ENCODE measurements at places on chromosomes 11 and 22. TPM values are rescaled to one million over a fixed set of nuclear protein-coding genes. Genes with fewer than 3 reads are reported as not detected.

DNA sequence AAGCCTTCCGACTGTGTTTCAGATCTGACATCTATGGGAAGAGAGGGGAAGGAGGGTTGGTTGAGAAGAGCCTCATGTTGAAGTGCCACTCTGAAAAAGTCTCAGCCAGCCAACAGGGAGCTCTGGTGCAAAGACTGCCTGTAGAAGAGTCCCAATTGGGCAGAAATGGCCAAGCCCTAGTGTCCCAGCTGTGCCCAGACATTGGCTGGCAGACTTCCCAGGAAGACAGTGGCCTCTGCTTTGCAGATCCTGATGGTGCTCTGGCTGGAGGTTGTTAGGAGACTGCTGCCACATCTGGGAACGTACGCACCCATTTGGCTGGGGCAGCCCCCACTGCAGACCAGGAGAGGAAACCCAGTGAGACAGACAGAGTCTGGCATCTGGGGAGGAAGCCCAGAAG, 3.2 kb upstream of the PLA2G3 start:
- DNase-seq: no peak
- no peaks in the 10 kb centered on the region for H3K4me1 ChIP-seq
- no peak overlapping the region for H3K27ac ChIP-seq
- no peaks in the 10 kb centered on the region for H3K27me3 ChIP-seq
- H3K4me3 ChIP-seq: no peak overlapping the region

- H3K36me3 ChIP-seq: no peaks in the 10 kb centered on the region
- no peaks in the 10 kb centered on the region for H3K27me3 ChIP-seq
- no peak overlapping the region for H3K4me3 ChIP-seq
- no peak for DNase-seq
- no peaks in the 10 kb centered on the region for H3K4me1 ChIP-seq
Measured at GRCh38 chr11:70090961-70091381, 12.9 kb downstream of the ANO1 start.

KCNK4 gene
- total RNA-seq: 0.86 TPM

- no peaks in the 10 kb centered on the region for H3K27me3 ChIP-seq
- no peak overlapping the region for H3K4me3 ChIP-seq
- H3K27ac ChIP-seq: no peak overlapping the region
- H3K36me3 ChIP-seq: no peaks in the 10 kb centered on the region
- no peak for DNase-seq
- H3K4me1 ChIP-seq: peaks cover 8% of the 10 kb centered on the region
Measured at GRCh38 chr11:11965656-11966353, 42.6 kb downstream of the DKK3 start.

GRCh38 chr11:89163686-89164085, 14.0 kb upstream of the TYR start:
- H3K4me1 ChIP-seq: no peaks in the 10 kb centered on the region
- DNase-seq: no peak
- H3K27ac ChIP-seq: no peak overlapping the region

HTR3A gene
- not detected for total RNA-seq

UBQLNL gene
- not detected for total RNA-seq

DNA sequence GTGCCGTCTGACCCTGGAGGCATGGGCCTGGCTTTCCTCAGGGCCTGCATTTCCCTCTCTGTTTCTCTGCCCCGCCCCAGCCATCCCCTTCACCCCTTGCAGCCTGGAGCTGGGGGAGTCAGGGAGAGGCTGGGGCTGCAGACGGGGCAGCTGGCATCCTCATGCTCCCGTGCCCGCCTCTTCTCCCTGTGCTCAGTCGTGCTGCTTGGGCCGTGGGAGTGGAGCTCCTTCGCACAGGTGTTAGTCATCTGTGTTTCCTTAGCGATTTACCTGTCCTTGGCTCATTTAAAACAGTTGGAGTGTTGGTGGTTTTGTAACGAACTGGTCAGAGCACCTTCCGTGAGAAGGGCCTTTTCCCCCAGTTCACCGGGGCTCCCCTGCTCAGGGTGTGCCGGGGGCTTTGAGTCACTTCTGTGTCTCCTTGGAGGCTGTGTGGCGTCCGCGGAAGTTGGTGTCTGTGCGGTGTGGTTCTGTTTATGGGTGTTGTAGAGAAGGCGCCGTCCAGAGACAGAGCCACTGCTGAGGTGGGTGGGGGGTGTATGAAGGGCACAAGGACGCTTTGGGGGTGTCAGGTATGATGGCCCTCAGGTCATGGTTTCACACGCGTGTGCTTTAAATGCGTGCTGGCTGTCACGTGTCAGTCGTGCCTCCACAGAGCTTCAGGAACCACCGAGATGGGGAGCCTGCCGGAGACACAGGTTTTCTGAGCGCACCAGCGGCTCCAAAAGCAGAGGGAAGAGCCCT, 19.5 kb downstream of the BRSK2 start:
- H3K4me1 ChIP-seq: no peaks in the 10 kb centered on the region
- no peaks in the 10 kb centered on the region for H3K36me3 ChIP-seq
- no peak overlapping the region for H3K27ac ChIP-seq
- no peak for DNase-seq
- no peaks in the 10 kb centered on the region for H3K27me3 ChIP-seq

DNA sequence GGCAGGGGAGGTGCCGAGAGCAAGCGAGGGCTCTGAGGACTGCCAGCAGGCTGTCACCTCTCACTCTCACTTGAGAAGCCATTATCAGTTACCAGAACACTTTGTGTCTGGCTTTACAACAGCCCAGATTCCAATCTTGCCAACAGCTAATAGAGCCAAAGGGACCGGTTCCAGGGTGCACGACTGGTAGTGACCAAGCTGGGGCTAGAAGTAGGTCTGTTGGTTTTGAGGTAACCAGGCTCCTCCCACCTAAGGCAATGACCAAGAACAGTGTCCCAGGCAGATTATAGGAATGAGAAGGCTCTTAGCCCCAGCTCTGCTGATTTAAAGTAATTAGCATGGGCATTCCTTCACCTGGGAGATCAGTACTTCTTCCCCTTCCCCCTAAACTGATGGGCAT, 7.2 kb upstream of the IL10RA start:
- H3K4me1 ChIP-seq: peaks cover 72% of the 10 kb centered on the region
- peak overlapping the region; percentile 50 for H3K27ac ChIP-seq
- DNase-seq: no peak
- H3K27me3 ChIP-seq: no peaks in the 10 kb centered on the region
- no peaks in the 10 kb centered on the region for H3K36me3 ChIP-seq

LSP1 gene
- 536 TPM for total RNA-seq

KRTAP5-7 gene
- total RNA-seq: 0.19 TPM

DMC1 gene
- 0.31 TPM for total RNA-seq

INS gene
- total RNA-seq: not detected

H19 gene
- not detected for total RNA-seq

SPI1 gene
- total RNA-seq: 65.4 TPM

ST14 gene
- total RNA-seq: 1.0 TPM

PANX3 gene
- not detected for total RNA-seq

NCF4 gene
- 33.2 TPM for total RNA-seq

GRCh38 chr11:11961399-11962028, 46.9 kb downstream of the DKK3 start:
- no peak overlapping the region for H3K4me3 ChIP-seq
- peaks cover 16% of the 10 kb centered on the region for H3K36me3 ChIP-seq
- H3K4me1 ChIP-seq: peaks cover 18% of the 10 kb centered on the region
- H3K27me3 ChIP-seq: no peaks in the 10 kb centered on the region

KDM4E gene
- not detected for total RNA-seq

DNA sequence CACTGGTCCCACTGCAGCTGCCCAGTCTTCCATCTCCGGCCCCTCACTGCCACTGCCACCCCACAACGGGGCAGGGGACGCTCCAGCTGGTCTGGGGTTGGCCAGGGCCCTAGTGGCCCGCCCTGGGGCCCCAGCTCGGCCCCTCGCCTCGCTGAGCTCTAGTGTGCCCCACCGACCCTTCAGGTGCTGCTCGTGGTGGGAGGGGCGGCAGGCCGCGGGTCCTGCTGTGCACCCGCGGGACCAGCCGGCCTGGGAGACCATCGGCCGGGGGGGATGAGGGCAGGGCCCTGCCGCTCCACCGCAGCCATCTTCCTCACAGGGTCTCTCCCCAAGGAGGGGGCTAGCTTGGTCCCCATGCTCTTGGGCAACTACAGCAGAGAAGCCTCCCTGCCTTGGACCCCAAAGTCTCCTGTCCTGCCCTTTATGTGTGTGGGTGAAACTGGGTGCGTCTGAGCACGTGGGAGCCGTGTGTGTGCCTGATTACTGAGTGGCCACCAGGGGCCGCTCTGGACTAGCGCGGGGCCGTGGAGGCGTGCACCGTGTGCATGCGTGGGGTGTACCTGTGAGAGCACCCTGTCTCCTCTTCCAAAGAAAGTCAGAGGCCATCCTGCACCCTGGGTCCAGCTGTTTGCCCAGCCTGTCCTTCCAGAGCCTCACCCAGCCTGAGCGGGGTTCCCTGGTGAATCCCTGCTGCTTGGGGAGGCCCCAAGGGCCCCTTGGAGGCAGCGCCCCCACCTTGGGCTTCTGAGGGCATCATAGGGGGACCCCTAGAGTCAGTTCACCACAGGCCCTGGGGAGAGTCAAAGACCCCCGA, 6.0 kb upstream of the ACR start:
- peak; percentile 78 for DNase-seq
- H3K27me3 ChIP-seq: no peaks in the 10 kb centered on the region
- H3K36me3 ChIP-seq: no peaks in the 10 kb centered on the region
- H3K4me3 ChIP-seq: no peak overlapping the region
- no peaks in the 10 kb centered on the region for H3K4me1 ChIP-seq
- H3K27ac ChIP-seq: no peak overlapping the region

GRCh38 chr22:39155421-39155820, 2.9 kb upstream of the CBX7 start:
- no peak overlapping the region for H3K4me3 ChIP-seq
- no peak for DNase-seq
- peaks cover 26% of the 10 kb centered on the region for H3K4me1 ChIP-seq
- peaks cover 3% of the 10 kb centered on the region for H3K27me3 ChIP-seq

DNA sequence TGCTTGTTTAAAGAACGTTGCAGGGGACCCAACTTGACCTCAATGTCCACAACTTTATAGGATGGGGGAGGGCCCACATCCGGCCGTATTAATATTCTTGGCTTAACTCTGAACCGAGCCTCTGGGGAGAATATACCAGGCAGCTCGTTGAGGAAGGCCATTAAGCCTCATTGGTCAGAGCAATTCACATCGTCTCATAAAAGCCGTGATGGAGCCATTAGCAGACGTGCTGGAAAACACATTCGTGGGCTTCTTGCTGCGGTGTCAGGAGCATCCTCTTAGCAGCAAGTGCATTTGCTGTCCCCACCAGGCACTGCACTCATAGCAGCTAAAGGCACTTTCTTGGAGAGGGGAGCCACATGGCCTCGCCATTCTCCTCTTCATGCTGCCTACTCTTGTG, 14.9 kb downstream of the DSCAML1 start:
- no peaks in the 10 kb centered on the region for H3K27me3 ChIP-seq
- no peak overlapping the region for H3K4me3 ChIP-seq
- no peaks in the 10 kb centered on the region for H3K4me1 ChIP-seq
- no peak overlapping the region for H3K27ac ChIP-seq
- H3K36me3 ChIP-seq: no peaks in the 10 kb centered on the region

GRCh38 chr11:74471668-74472429, 4.5 kb upstream of the KCNE3 start:
- peaks cover under 1% of the 10 kb centered on the region for H3K27me3 ChIP-seq
- no peaks in the 10 kb centered on the region for H3K36me3 ChIP-seq
- peaks cover 3% of the 10 kb centered on the region for H3K4me1 ChIP-seq
- DNase-seq: no peak

TUBA8 gene
- total RNA-seq: 2.3 TPM

KCNE3 gene
- total RNA-seq: 0.82 TPM

DNA sequence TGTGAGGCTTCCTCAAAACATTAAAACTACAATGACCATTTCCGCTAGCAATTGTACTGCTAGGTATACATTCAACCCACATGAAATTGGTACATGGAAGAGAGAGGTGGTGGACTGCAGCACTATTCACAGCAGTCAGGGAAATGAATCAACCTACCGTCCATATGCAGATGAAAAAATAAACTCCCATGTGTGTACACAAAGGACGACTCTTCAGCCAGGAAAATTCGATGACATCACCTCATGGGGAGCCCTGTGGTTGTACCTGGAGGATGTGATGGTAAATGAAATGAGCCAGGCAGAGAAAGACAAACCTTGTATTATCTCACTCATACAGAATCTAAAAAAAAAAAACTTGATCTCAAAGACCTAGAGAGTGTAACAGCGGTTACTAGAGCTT, 23.3 kb downstream of the RFPL3 start:
- H3K36me3 ChIP-seq: peaks cover 5% of the 10 kb centered on the region
- no peak for DNase-seq
- H3K27ac ChIP-seq: no peak overlapping the region

- DNase-seq: no peak
- H3K4me1 ChIP-seq: peaks cover 4% of the 10 kb centered on the region
- no peaks in the 10 kb centered on the region for H3K27me3 ChIP-seq
- no peaks in the 10 kb centered on the region for H3K36me3 ChIP-seq
- H3K27ac ChIP-seq: no peak overlapping the region
- no peak overlapping the region for H3K4me3 ChIP-seq
Measured at GRCh38 chr22:29197096-29197495, 8.6 kb upstream of the EMID1 start.

NXPE2 gene
- total RNA-seq: not detected

ADM gene
- 5.8 TPM for total RNA-seq

GRCh38 chr11:112634551-112634950, 326.7 kb upstream of the NCAM1 start:
- peaks cover 11% of the 10 kb centered on the region for H3K27me3 ChIP-seq
- H3K27ac ChIP-seq: no peak overlapping the region
- H3K4me1 ChIP-seq: no peaks in the 10 kb centered on the region
- DNase-seq: no peak
- no peak overlapping the region for H3K4me3 ChIP-seq

GRCh38 chr22:19043121-19044085, 78.8 kb downstream of the DGCR2 start:
- no peak overlapping the region for H3K27ac ChIP-seq
- no peak overlapping the region for H3K4me3 ChIP-seq
- H3K27me3 ChIP-seq: no peaks in the 10 kb centered on the region

DNA sequence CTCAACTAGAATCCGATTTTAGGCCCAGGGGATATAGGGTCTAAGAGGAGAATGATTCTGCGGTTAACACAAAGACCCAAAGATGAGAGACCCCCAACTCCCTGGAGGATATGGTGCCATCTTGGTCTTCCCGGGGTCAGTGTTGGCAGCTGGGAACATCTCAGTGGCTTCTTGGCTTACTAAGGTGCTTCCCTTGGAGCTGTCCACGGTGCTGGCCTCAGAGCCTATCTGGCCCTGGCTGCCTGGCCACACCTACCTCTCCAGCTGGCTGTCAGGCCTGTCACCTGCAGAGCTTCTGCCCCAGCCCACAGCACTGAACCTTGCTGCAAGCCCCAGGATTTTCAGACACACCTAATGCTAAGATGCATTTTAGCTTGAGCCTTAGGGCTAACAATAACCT, 70.7 kb upstream of the THY1 start:
- no peaks in the 10 kb centered on the region for H3K4me1 ChIP-seq
- no peak overlapping the region for H3K4me3 ChIP-seq
- no peak overlapping the region for H3K27ac ChIP-seq
- DNase-seq: no peak

CLDN5 gene
- 1.3 TPM for total RNA-seq

- H3K4me3 ChIP-seq: no peak overlapping the region
- no peaks in the 10 kb centered on the region for H3K27me3 ChIP-seq
- no peaks in the 10 kb centered on the region for H3K4me1 ChIP-seq
- H3K27ac ChIP-seq: no peak overlapping the region
Measured at GRCh38 chr11:89249196-89249595, 71.5 kb downstream of the TYR start.
